ENCODE measurements at places on chromosomes 5 and 9.

GRCh38 chr9:127776195-127776923 is 2.1 kb downstream of the SH2D3C start:
- DNase-seq, result peak; percentile 56

GRCh38 chr5:78827725-78828124 is 157.4 kb downstream of the ARSB start:
- DNase-seq, result no peak

DNA sequence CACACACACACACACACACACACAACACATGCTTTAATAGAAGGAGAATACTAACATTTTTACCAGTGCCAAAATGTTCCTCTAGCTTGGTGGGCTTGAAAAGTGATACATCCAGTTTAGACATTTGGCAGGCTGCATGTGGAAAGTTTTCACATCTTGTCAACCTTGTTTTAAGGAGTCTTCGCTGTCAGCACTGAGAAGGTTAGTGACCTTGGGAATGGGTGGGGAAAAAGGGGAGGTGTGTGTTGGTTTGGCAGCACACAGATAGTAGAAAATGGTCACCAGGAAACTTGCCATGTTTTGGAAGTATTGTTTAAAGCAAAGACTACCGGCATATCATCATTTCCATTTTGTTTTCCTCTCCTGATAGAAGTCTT is 346.5 kb upstream of the ADAMTSL1 start:
- DNase-seq, result no peak

GRCh38 chr9:127567035-127567729 is 44.9 kb upstream of the STXBP1 start:
- DNase-seq, result no peak

Data from stimulated activated CD8-positive, alpha-beta memory T cell treated with anti-CD3 and anti-CD28 coated beads, Interleukin-7, amount 100 ng/mL, for 1 hour (primary cell).